ENCODE measurements at places on chromosomes 1 and 21. TPM values are rescaled to one million over a fixed set of nuclear protein-coding genes. Genes with fewer than 3 reads are reported as not detected.

- H3K36me3 ChIP-seq = no peaks in the 10 kb centered on the region
- H3K27me3 ChIP-seq = no peaks in the 10 kb centered on the region
- H3K4me3 ChIP-seq = no peak overlapping the region
- DNase-seq = peak; percentile 20
Measured at GRCh38 chr1:31784356-31785019, 20.3 kb upstream of the ADGRB2 start.

GRCh38 chr1:219574484-219575087 lies 38.3 kb downstream of the ZC3H11B start:
- H3K4me3 ChIP-seq = no peak overlapping the region
- DNase-seq = no peak
- no peak overlapping the region for H3K27ac ChIP-seq
- no peaks in the 10 kb centered on the region for H3K27me3 ChIP-seq
- H3K36me3 ChIP-seq = no peaks in the 10 kb centered on the region

DNA sequence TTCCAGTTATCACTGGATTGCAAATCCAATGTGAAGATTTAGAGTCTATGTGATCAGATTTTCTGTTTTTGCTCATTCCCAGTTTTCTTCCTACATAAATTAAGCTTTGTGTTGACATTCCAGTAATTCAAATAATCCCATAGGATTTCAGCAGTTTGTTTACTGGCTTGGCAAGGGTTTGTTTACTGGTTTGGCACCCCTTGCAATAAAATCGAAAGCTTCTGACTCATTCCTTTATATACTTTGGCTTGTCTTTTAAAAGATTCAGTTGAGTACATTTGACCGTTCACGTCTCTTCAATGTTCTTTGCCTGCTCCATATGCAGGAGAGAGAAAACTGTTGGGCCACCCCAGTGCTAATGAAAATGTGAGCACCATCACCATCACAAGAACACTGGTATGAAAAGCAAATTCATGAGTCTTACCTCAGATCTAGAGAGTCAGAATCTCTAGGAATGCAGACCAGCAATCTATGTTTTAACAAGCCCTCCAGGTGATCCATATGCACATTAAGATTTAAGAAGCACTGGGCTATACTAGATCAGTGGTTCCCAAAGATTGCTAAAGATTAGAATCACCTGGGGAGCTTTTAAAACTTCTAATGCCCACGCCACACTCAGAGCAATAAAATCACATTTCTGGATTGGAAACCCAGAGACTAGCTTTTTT lies 32.8 kb downstream of the ZC3H11B start:
- H3K27me3 ChIP-seq = no peaks in the 10 kb centered on the region
- H3K4me1 ChIP-seq = peaks cover 2% of the 10 kb centered on the region
- H3K36me3 ChIP-seq = no peaks in the 10 kb centered on the region
- no peak overlapping the region for H3K27ac ChIP-seq

DNA sequence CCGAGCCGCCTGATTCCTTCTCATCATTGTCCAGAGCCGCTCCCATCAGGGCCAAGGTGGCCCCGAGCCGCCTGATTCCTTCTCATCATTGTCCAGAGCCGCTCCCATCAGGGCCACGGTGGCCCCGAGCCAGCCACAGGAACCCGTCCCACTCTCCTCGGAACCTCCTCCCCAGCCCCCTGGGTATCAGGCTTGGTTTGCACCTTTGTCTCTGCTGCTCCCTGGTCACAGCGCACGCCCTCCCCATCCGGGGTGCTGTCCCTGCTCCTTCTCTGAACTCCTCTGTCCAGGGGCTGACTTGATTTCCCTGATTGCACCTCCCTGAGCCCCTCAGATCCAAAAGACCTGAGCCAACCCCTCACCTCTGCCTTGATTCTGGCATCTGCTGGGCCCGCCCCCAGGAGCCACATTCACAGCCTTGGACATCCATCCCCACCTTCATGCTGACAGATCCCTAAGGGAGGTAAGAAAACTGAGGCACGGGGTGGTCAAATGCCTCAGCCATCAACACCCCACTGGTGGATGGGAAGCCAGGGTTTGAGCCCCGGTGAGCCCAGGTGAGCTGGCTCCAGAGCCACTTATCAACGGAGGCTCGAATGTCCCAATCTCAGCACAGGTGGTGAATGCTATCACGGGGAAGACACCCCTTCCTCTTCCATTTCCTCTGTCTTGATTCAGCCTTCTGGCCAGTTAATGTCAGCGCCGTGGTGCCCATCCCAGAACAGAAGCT lies 25.6 kb upstream of the COL18A1 start:
- H3K4me3 ChIP-seq = no peak overlapping the region
- H3K4me1 ChIP-seq = no peaks in the 10 kb centered on the region
- H3K36me3 ChIP-seq = no peaks in the 10 kb centered on the region
- DNase-seq = peak; percentile 9

TTC24 gene
- total RNA-seq = 22.7 TPM

DNA sequence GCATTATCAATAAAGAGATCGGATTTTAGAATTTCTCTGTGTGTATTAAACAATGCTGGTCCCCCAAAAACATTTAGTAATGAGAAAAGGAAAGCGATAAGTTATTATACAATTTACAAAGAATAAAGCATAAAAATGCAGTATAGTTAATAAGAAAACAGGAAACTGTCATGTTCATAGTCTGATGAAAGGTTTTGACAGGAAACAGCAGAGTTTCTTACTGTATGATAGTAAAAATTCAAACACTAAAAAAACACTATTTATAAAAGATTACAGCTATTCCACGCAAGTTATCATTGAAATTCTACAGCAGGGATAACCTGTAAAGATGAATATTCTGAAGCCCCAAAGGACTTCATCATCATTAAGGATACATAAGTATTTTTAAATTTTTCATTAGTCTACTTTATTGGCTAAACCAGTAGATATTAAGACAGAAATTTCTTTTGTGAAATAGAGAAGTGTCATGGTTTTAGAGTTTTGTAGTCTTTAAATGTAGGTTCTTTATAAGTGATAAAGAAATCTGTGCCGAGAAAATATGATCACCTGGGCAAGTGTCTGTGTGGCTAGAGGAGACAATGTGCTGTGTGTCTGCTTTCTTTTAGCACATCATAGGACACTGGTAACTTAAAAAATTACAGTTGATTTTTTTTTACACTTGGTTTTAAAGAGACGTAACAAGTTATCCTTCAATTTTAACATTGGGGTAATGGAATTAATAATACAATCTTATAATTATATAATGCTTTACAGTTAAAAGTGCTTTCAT lies 49.7 kb upstream of the GFI1 start:
- H3K36me3 ChIP-seq = peaks cover 37% of the 10 kb centered on the region
- no peak for DNase-seq
- peak overlapping the region; percentile 93 for H3K27ac ChIP-seq
- H3K4me1 ChIP-seq = peaks cover 42% of the 10 kb centered on the region

DNA sequence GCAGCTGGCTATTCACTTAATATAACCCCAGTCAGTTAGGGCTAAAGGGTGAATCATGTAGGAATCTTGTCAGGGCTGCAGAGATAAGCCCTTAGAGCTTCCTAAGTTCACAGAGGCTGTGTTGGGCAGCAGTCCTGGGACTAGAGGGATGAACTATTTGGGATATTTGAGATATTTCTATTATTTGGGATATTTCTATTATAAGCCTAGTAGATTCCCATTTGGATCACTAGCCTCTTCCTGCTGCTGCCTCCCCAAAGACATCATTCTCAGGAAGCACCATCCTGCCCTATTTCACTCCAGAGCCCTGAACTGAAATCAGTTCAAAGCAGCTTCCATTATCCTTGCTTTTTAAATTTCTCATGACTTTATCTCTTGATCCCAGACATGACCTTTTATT lies 501.3 kb downstream of the NUF2 start:
- H3K27ac ChIP-seq = no peak overlapping the region
- no peak for DNase-seq
- no peaks in the 10 kb centered on the region for H3K36me3 ChIP-seq

DNA sequence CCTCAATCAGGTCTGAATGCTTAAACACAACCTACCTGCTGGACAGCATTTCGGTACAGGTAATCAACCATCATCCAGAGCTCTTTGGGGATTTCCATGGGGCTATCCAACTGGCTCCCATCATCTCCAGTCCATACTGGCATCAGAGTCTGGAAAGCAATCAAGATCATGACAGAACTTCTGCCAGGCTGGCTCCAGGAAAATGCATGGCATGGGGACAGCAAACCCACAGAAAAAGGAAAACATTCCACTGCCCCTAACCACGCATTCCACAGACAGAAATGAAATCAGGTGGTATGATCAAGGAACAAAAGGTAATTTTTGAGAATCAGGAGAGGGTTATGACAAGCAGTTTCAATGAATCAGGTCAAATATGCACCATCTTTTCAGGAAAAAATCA lies 9.1 kb upstream of the MTF1 start:
- H3K27ac ChIP-seq = no peak overlapping the region
- no peak overlapping the region for H3K4me3 ChIP-seq
- DNase-seq = no peak
- H3K36me3 ChIP-seq = peaks cover 22% of the 10 kb centered on the region
- H3K4me1 ChIP-seq = no peaks in the 10 kb centered on the region

- no peak overlapping the region for H3K27ac ChIP-seq
- no peak overlapping the region for H3K4me3 ChIP-seq
- DNase-seq = no peak
- H3K27me3 ChIP-seq = no peaks in the 10 kb centered on the region
Measured at GRCh38 chr1:87115317-87115890, 201.0 kb downstream of the HS2ST1 start.

RGS8 gene
- not detected for total RNA-seq

F3 gene
- not detected for total RNA-seq

- no peaks in the 10 kb centered on the region for H3K4me1 ChIP-seq
- H3K4me3 ChIP-seq = no peak overlapping the region
- no peaks in the 10 kb centered on the region for H3K36me3 ChIP-seq
- DNase-seq = no peak
- peaks cover 6% of the 10 kb centered on the region for H3K27me3 ChIP-seq
Measured at GRCh38 chr1:184622136-184622823, 132.4 kb downstream of the EDEM3 start.

DNA sequence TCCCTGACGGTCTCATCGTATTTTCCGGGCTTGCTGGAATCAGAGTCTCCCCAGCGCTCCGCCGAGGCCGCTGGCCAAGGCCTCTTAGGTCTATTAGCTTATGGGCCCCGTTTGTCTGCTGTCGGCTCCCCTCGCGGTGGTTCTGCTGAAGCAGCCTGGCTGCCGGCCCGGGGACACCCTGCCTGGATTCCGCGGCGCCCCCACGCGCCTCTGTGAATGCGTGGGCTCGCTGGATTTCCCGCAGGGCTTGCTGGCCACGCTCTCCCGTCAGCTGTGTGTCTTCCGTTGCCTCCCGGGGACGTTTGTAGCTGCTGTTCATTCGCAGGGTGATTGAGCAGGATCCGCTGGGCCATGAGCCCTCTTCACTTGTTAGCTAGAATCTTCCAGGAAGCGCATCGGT lies 8.4 kb downstream of the LRRC3 start:
- no peaks in the 10 kb centered on the region for H3K27me3 ChIP-seq
- no peak overlapping the region for H3K27ac ChIP-seq
- H3K4me3 ChIP-seq = no peak overlapping the region
- peaks cover 1% of the 10 kb centered on the region for H3K4me1 ChIP-seq
- H3K36me3 ChIP-seq = no peaks in the 10 kb centered on the region

MORN1 gene
- total RNA-seq = 10.5 TPM

DNA sequence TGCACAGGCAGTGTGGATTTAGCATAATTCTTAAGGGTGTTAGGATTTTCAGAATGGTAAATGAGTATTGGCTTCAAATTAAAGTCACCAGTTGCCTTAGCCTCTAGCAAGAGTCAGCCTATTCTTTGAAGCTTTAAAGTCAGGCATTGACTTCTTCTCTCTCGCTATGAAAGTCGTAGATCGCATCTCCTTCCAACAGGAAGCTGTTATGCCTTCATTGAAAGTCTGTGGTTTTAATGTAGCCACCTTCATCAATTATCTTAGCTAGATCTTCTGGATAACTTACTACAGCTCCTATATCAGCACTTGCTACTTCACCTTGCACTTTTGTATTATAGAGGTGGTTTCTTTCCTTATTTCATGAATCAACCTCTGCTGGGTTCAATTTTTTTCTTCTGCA lies 320.2 kb downstream of the PTPRC start:
- peak overlapping the region; percentile 70 for H3K27ac ChIP-seq
- peaks cover 34% of the 10 kb centered on the region for H3K36me3 ChIP-seq
- DNase-seq = no peak
- H3K4me3 ChIP-seq = peak overlapping the region; percentile 17
- no peaks in the 10 kb centered on the region for H3K27me3 ChIP-seq
- peaks cover 33% of the 10 kb centered on the region for H3K4me1 ChIP-seq

HTR6 gene
- not detected for total RNA-seq

RHBDL2 gene
- total RNA-seq = not detected

DNA sequence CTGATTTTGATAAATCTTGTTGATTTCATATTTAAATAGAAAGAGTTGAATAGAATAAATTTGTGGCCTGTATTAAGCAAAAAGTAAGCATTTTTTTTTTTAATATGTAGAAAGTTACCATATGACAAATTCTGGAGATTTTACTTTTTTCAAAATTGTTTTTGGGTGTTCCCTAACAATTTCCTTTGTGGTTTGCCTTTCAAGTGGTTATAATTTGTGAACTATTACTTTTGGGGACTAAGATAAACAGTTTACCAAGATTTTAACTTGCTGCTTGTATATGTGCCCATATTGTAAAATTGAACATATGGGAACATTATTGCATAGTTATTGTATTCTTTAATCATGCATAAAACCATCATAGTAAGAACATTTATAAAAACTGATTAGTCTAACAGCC lies 34.6 kb downstream of the SLC30A7 start:
- H3K4me3 ChIP-seq = peak overlapping the region; percentile 16
- no peak for DNase-seq
- peaks cover 28% of the 10 kb centered on the region for H3K4me1 ChIP-seq
- H3K27me3 ChIP-seq = no peaks in the 10 kb centered on the region
- peaks cover 45% of the 10 kb centered on the region for H3K36me3 ChIP-seq

DNA sequence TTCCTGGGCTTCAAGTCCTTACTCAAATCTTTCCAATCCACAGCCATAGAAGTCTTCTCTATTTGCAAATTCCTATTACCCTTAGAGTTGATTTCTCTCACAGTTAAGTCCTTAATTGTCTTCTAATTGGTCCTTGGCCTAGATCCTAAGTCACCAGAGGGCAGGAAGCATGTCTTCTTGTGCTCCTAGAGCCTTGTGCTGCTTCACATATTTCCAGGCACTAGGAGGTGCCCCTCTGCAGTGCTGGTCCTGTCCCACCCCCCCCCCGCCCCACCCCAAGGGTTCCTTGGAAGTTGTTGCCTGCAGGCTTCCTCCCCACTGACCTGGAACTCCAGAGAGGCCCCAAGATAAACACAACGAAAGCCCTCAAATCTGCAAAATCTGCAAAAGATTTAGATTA lies 28.1 kb upstream of the TARBP1 start:
- DNase-seq = no peak
- H3K36me3 ChIP-seq = peaks cover 8% of the 10 kb centered on the region
- H3K4me1 ChIP-seq = peaks cover 14% of the 10 kb centered on the region
- no peak overlapping the region for H3K4me3 ChIP-seq

Data from activated naive CD8-positive, alpha-beta T cell treated with anti-CD3 and anti-CD28 coated beads, Interleukin-2, amount 10 ng/mL, durations not matched to agents 7 days and 5 days (primary cell).